Activated CD4-positive, alpha-beta T cell treated with anti-CD3 and anti-CD28 coated beads, Interleukin-2, amount 10 ng/mL, durations not matched to agents 7 days and 5 days (primary cell): ENCODE measurements at places on chromosomes 2 and 18. TPM values are rescaled to one million over a fixed set of nuclear protein-coding genes. Genes with fewer than 3 reads are reported as not detected.

DNA sequence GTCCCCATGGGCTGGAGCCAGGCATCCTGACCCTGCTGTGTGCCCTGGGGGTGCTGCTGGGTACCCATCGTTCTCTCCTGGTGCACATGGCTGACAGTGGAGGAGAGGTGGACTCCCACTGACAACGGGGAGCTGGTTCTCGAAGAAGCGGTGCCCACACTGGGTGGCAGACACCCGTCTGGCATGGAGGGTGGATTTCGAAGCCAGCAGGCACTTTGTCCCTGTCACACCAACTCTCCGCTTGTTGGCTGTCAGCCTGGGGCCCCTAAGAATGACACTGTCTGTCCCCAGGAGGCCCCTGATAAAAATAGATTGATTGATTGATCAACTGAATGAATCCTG, 55.4 kb downstream of the RTP5 start:
- no peak for DNase-seq
- H3K36me3 ChIP-seq = no peaks in the 10 kb centered on the region
- H3K4me1 ChIP-seq = peaks cover 18% of the 10 kb centered on the region
- H3K4me3 ChIP-seq = no peak overlapping the region
- no peak overlapping the region for H3K27ac ChIP-seq

DNA sequence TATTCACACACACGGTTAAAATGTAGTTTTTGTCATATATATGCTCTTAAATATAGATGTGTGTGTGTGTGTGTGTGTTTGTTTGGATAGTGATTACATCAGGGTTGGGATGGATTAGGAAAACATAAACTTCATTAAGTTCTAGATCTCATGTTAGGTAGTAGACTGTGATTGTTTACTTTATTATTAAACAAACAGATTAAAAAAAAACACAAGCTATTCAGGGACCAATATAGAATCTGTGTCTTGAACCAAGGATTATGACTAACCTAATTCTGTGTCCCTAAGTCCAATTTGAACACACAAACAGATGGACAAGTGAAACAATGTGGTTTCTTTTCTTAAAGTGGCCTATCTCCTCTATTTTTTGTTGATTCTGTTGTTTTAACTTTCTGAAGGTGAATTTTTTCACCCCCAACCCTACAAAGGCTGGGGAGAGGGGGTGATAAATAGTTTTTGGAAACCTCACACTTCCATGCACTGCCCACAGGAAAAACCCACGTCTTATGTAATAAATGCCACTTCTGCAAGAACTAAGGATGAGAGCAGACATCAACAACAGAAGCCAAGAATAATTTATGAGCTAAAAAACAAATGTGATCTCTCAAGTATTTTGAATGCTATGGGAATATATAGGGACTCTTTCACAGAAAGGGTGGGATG, 40.7 kb downstream of the IL1R2 start:
- H3K27me3 ChIP-seq = no peaks in the 10 kb centered on the region
- H3K27ac ChIP-seq = peak overlapping the region; percentile 46
- H3K4me3 ChIP-seq = no peak overlapping the region
- no peak for DNase-seq

GRCh38 chr2:25274868-25275574, 66.7 kb downstream of the DNMT3A start:
- H3K27me3 ChIP-seq = no peaks in the 10 kb centered on the region
- peak overlapping the region; percentile 97 for H3K27ac ChIP-seq
- peaks cover 44% of the 10 kb centered on the region for H3K36me3 ChIP-seq
- DNase-seq = peak; percentile 39

DNA sequence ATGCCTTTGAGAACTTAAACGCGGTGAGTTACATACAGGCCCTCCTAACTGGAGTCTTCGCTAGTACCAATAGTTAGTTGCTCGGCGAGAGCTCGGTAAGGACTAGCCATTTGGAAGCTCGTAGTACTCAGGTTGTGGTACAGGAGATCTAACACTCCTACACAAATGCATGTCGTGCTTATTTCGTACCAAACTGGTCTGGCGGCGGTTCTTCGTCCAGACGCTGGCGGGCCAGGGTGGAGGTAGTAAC, 346 bp upstream of the VRK2 start:
- DNase-seq = no peak
- H3K27me3 ChIP-seq = no peaks in the 10 kb centered on the region

DNA sequence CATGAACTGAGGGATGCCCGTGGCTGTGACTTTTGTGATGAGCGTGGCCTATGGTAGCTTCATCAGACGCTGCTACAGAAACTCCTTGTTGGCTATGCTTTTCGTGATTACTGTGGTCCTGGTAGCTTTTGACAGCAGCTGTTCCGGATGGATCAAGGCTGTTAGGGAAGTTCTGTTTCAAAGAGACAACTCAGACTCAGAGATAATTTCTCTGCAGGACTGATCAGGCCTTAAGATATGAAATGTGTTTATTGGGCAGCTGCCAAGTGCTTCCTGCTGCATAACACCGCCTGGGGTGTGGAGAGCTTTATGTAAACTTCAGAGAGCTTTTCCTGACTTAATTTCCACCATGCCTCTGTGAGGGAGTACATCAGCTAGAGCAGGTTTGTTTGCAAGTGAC, 243.8 kb downstream of the TSN start:
- no peak for DNase-seq
- no peaks in the 10 kb centered on the region for H3K4me1 ChIP-seq
- no peak overlapping the region for H3K4me3 ChIP-seq
- no peaks in the 10 kb centered on the region for H3K36me3 ChIP-seq
- peaks cover 2% of the 10 kb centered on the region for H3K27me3 ChIP-seq

DNA sequence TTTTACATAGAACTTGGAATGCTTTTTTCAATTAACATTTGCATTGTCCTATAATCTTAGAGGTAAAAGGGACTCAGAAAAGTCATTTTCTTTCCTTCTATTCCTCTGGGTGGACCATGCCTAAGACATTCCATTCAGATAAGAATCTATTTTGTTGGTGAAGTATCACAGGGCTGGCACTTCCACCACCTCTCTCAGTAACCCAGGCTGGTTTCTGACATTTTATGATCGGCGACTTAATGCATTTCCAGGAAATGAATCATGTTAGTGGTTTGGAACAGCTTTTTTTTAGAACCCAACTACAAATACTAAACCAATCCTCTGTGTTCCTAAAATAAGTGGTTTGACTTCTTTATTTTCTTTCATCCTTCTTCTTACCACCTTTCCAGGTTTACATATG, 27.0 kb downstream of the GAD1 start:
- H3K4me1 ChIP-seq = peaks cover 18% of the 10 kb centered on the region
- DNase-seq = no peak
- peaks cover 3% of the 10 kb centered on the region for H3K36me3 ChIP-seq
- no peak overlapping the region for H3K27ac ChIP-seq

DNA sequence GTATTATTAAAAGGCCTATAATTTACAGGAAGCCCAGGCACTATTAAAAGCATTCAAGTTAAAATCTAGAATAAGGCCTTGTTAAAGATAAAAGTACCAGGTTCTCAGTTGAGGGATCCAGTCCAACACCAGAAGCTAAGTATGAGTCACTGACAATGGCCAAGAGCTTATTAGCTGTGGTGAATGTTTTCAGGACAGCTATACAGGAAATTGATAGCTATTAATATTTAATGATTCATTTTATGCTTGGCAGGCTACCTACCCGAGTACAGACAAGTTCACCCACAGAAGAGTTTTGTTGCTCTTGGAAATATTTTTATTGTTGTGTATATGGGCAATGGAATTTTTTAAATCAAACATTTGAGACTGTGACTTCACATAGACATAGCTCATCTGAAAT, 729.6 kb upstream of the ZNF804A start:
- H3K4me3 ChIP-seq = no peak overlapping the region
- no peaks in the 10 kb centered on the region for H3K27me3 ChIP-seq
- no peaks in the 10 kb centered on the region for H3K4me1 ChIP-seq
- no peak for DNase-seq
- no peak overlapping the region for H3K27ac ChIP-seq

- no peak overlapping the region for H3K4me3 ChIP-seq
- peaks cover 23% of the 10 kb centered on the region for H3K27me3 ChIP-seq
- no peak overlapping the region for H3K27ac ChIP-seq
- H3K36me3 ChIP-seq = no peaks in the 10 kb centered on the region
Observed at GRCh38 chr2:111024496-111024895, 96.2 kb upstream of the BCL2L11 start.

DNA sequence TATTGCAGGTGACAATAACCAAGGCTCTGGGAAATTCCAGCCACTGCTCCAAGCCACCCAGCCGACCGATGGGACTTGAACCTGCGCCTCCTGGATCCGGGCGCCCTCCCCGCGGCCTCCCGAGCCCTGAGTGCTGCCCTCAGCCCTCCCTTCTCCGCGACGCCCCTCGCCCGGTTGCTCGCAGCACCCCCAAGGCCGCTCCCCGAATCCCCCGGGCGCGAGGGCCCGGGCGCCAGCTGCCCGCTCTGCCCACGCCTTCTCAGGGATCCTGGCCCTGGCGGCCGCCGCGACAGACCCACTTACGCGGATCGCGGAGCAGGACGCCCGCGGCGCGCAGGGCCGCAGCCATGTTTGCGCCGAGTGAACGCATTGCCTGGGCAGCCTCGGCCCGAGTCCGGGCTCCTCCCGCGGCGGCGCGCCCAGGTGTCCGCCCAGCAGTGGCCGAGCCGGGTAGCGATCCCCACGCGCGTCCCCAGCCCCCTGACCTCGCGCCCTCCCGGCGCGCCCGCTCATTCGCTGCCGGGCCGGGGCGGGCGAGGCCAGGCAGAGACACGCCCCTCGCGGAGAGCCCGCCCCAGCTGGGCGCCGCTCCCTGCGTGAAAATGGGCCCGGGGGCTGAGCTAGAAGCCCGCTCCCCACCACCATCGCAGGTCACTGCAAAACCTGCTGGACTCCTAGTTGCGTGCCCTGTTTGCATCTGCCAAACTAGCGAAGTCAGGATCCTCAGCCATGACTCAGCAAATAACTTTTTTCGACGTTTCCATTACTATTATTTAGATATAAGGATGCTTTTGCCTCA, at the start of gene FECH:
FECH (minus strand) TSS at position 452 of the 799 bp plus-strand sequence; CDS start at position 370, 82 bp downstream.
- DNase-seq = peak; percentile 67
- no peaks in the 10 kb centered on the region for H3K27me3 ChIP-seq
- H3K4me3 ChIP-seq = peak within 1 kb of the TSS; percentile 84
- H3K27ac ChIP-seq = peak within 1 kb of the TSS; percentile 86
- peaks cover 4% of the 10 kb centered on the region for H3K36me3 ChIP-seq

SP100 gene
- 392 TPM for total RNA-seq

ALPI gene
- total RNA-seq = not detected

EVX2 gene
- not detected for total RNA-seq

REG3A gene
- not detected for total RNA-seq
